ENCODE measurements at places on chromosomes 1 and 21.

DNA sequence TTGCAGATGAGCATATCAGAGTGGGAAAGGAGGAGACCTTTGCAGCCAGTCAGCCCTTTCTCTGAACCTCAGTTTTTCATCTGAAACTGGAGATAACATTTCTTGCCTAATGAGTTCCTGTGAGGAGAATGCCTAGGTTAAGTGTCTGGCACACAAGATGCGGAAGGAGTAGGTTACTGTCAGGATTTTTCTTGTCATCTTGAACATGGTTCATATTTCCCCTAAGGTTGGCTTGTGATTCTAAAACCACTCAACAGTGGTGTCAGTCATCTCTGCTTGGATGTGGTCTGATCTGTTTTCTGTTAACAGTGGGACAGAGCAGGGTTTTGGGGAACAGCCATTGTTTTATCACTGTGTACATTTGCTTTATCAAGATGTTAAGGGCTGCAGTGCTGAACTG lies 70.6 kb downstream of the TGFB2 start:
- DNase-seq = no peak

DNA sequence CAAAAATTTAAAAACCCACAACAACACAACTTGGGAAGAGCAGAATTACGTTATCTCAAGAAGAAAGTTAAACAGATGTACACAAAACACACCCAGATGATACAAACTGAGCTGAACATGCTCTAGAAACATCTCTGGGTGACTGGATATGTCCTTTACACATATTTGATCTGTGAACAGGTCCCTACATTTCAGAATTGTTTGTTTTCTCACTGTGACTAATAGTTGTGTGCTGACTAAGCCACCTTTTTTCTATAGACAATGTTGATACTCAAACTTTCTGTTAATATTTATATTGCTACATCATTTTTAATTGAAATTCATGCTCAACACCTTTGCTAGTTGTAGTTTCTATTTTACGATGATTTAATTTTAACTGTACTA lies 1.0 kb upstream of the F11R start:
- no peak for DNase-seq

DNA sequence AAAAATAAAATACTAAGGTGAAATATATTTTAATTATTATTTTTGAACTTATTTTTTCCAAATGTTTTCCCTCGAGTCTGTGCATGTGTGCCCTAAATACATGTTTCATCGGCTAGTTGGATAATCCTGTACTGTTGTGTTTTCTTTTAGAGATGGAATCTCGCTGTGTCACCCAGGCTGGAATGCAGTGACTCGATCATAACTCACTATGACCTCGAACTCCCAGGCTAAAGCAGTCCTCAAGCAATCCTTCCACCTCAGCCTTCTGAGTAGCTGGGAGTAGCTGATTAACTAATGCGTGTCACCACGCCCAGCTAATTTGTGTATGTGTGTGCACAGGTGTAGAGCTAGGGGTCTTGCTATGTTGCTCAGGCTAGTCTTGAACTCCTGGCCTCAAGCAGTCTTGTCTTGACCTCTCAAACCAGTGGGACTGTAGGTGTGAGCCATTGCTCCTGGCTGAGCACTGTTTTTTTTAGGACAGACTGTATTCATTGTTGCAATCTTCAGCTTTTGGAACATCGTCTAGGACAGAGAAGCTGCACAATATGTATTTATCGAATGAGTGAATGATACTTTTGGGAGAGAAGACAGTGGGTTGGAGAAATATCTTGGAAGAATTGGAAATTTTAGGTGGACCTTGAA lies 4.8 kb upstream of the TMCO1 start:
- no peak for DNase-seq

DNA sequence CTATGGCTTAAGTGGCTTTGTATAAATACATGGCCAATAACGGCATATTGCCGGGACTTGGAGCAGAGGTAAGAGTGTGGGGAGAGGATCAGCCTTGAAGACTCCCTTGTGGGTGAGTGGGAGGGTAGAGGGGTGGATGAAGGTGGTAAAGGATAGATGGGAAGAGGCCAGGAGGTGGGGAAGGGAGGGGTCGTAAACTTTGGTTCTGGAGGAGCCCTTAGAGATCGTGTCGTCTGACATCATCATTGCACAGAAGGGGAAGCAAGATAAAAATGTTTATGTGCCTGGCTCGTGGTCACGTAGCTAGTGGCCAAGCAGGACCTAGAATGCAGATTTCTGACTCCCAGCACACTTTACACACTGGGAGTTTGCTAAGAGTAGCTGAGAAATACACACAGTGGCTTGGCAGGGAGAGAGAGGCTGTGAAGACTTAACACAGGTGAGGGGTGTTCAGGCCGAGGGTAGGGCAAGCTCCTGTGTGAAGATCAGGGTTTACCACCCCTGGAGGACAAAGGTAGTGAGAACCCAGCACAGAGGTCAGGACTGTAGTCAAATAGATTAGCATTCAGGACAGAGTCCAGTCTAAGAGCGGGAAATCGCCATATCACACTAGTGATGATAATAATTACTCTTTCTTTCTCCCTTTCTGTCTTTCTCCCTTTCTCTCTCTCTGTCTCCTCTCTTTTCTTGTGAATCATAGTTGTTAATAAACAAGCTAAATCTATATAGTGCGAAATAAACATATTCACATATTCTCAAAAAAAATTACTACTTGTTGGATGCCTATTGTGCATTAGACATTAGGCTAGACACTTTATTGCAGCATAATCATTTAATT lies 75.5 kb downstream of the LRRC8D start:
- DNase-seq = no peak

DNA sequence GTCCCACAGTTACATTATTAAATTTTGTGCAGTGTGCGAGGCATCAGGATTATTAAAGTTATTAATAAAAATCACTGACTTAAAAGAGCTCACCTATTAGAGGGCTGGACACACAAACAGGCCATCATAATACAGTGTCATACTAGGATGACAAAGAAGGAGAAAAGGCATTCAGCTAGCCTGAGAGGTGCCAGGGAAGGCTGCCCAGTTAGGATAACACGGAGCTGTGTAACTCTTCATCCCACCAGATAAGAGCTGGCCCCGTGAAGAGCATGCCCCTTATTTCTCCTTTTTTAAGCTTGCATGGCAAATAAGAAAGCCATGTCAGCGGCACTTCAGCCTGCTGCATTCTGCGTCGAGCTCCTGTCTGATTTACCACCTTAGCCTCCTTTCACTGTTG lies 109.5 kb downstream of the KCNK1 start:
- no peak for DNase-seq

DNA sequence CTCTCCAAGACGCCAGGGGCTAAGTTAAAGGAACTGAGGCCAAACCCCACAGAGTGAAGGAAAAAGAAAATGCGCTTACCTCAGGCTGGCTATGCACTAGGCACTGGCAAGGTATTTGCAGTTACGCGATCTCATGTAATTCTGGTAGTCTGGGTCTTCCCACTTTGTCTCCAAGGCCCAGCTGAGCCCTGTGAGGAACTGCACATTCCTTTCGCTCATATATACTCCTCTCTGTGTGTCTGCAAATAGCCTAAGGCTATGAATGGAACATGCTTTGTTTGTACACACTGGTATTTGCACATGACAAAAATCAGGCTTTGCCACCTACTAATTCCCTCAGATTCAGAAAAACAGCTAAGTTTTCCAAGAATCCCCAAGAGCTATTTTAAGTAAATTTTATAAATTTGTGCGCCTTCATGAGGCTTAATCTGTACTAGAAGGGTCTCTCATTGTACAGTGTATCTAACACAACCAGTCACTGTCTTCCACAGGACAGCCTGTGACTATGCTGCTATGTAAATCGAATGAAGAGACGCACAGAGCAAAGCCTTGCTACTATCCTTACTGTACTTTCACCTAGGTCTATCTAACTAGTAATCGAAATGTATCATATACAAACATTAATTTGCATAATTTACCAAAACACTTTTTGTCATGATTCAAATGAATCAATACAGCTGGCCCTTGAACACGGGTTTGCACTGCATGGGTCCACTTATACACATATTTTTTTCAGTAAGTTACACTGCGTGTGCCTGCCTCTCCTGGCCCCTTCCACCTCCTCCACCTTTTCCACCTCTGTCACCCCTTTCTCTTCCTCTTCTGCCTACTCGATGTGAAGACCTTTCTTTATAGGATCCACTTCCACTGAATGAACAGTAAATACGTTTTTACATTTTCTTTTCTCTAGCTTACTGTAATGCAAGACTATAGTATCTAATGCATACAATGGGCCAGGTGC lies 87.0 kb downstream of the SIPA1L2 start:
- no peak for DNase-seq

DNA sequence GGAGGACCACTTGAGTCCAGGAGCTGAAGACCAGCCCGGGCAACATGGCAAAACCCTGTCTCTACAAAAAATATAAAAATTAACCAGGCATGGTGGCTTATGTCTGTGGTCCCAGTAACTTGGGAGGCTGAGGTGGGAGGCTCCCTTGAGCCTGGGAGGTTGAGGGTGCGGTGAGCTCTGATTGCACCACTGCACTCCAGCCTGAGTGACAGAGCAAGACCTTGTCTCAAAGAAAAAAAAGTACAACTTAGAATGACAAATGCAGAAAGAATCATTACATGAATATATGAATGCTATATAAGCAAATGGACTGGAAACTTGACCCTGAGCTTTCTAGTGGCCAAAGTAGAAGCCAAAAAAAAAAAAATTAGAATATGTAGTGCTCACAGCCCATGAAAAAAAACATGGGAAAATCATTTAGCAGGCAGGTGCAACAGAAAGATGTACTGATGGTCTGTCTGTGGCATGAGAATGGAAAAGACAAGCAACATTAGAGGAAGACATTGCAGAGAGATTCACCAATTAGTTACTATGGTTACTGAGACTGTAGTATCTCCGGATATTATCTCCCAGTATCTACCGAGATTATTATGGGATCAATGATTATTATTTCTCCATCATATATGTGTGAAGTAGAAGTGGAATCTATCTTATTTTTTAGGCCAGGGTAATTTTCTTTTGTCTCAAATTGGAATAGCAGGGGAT lies 19.2 kb downstream of the ELAPOR1 start:
- DNase-seq = no peak

Data from smooth muscle cell of the brain vasculature (primary cell).